CD4-positive, alpha-beta T cell treated with Interferon gamma for 1 hour (primary cell): ENCODE measurements at places on chromosomes 5 and 9.
A peak's percentile ranks its signal among the peaks of the same experiment; 100 is the strongest.

GRCh38 chr5:148393390-148393741 is 9.6 kb downstream of the FBXO38 start:
- DNase-seq: no peak

DNA sequence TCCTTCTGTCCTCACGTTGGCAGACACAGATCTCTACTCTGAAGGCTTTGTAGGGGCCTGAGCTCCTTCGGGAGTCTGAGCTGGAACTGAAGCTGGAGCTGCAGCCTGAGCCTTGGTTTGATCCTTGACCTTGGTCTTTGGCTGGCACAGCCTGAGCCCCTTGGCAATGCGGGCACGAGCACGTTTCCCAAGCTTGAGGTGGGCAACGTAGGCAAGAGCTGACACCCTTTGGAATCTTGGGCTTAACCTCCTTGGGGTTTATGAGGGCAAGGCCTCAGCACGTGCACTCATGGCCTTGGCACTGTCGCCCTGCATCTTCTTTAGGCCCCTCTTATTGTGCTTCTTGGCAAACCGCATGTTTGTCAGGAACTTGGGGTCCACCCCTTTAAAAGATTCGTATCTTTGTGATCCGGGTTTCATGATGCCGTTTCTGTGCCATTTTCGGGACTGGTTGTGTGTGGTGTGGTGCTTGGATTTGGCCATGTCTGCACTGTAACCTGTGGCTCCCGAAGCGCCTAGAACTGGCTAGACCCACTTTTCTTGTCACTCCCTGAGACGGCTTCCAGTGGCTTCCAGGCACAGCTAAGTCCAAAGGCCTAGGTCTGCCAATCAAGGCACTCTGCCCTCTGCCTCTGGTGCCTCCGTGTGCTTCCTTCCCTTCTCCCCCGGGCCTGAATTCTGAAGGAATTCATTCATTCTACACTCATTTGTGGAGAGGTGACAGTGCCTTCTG is 1.4 kb downstream of the SUSD1 start:
- no peak for DNase-seq

DNA sequence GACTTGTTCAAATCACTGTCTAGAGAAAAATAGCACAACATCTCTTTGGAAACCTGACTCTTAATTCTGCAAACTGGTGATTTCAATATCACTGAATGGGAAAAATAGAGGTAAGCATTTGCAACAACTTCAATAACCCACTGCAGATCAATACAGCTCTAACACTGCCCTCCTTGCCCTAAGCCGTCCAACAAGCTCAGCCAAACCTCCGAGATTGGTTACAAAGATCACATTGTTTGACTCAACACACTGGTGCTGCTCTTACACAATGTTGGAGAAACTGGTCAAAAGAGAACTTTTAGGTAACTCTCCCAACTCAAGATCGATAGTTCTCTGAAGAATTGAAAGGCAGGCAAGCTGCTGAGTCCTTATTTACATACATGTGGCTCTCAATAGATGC is 150.4 kb downstream of the SPOCK1 start:
- DNase-seq: no peak

GRCh38 chr9:138117101-138117750 is 239.6 kb downstream of the CACNA1B start:
- no peak for DNase-seq

DNA sequence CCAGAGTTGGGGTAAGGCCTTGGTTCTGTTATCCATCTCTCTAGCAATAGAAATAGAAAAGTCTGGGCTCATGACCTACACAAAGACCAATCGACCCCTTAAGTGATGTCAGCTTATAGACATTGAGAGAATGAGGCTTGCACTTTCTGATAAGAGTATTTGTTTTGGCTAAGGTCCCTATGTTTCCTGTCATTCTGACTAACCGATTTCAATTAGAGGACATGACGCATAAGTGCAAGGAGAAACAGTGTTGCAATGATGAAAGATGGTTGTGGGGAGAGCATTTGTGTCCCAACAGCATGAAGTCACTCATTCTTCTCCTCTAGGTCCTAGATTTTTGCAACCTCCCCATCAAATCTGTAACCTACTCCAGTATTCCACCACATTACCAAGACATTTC is 255.1 kb downstream of the MAT2B start:
- DNase-seq: no peak

DNA sequence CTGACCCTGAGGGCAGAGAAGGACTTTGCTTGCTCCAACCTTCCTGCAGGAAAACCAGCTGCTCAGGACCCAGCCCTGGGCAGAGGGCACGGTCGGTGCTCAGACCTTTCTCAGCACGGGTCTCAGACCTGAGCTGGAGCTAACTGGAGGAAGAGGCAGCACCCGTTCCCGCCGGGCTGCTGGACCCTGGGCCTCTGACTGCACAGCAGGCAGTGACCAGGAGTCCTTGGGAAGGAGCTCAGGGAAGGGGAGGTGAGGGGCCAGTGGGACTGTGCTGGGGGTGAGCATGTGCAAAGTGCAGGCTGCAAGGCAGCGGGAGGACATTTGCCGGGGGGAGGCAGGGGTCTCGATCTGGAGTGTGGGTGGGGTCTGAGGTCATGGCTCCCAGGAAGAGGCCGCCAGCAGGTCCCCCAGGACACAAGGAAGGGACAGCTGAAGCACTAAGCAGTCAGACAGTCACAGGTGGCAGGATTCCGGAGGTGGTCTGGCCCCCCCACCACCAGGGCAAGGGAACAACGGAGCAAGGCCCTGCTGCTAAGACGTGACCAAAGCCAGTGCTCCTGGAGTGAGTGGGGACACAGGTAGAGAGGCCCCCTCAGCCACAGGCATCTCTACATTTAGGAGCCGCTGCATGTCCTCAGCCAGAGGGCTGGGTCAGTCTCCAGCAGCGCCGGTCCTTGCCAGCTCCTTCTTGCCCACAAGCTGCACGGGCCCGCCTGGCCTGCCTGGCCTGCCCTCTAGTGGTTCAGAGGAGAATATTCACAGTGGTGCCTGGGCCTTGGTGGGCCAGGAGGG is 4.8 kb upstream of the DPM2 start:
- peak; percentile 47 for DNase-seq

DNA sequence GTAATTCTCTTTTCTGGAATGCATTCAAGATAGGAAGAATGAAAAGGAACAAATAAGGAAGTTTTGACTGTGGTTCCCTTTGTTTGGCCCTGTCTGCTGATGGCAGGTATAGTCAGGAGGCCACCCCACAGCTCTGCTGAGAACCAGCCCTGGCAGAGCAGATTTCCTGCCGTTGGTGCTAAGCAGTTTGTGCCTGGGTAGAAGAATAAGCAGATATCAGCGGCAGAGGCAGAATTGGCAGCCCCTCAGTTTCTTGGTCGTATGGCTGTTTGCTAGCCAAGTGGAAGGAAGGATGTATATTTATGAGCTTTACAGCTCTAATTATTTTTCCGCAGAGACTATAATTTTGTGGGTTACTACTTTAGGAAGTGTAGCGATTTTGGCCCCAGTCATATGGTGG is 310.2 kb upstream of the RFX3 start:
- DNase-seq: no peak

- DNase-seq: no peak
Observed at GRCh38 chr9:32867601-32868204, 84.4 kb downstream of the TMEM215 start.

DNA sequence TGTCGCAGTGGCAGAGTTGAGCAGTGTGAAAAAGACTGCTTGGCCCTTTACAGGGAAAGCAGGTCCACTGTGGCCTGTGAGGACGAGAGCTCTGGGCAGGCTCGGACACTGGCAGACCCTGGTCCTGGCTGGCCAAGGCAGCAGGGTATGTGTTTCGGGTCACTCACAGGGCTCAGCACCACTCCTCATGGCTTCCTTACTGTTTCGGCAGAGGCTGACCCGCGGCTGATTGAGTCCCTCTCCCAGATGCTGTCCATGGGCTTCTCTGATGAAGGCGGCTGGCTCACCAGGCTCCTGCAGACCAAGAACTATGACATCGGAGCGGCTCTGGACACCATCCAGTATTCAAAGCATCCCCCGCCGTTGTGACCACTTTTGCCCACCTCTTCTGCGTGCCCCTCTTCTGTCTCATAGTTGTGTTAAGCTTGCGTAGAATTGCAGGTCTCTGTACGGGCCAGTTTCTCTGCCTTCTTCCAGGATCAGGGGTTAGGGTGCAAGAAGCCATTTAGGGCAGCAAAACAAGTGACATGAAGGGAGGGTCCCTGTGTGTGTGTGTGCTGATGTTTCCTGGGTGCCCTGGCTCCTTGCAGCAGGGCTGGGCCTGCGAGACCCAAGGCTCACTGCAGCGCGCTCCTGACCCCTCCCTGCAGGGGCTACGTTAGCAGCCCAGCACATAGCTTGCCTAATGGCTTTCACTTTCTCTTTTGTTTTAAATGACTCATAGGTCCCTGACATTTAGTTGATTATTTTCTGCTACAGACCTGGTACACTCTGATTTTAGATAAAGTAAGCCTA is 15.7 kb downstream of the SQSTM1 start:
- DNase-seq: peak; percentile 60

DNA sequence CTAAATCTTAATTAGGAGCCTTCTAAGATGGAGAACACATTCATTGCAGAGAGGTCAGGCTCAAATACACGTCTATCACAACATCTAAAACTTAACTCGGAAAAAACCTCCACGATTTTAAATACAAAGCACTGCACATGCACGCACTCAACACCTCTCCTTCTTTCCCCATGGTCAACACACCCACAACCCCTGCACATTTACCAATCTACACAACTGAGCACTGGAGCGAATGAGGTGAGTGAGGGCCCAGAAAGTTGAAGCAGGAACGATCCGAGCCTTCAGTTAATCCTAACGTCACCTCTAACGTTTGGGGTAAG is 278 bp upstream of the NIPSNAP3A start:
- no peak for DNase-seq

DNA sequence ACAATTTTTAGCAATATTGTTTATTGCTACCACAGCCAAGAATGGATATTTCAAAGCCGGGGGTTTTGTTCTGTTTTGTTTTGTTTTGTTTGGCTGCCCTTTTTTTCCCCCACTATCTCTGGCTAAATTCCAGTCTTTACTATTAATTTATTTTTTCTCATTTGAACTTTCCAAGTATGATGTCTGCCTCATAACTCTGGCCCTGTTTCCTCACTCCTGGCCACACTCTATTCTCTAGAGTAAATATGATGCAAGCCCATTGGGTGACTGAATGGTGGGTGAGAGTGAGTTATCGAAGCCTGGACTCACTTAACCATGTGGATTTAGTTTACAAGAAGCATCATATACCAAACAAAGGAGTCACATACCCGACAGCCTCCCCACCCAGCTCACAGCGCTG is 41.9 kb downstream of the WDR36 start:
- no peak for DNase-seq

DNA sequence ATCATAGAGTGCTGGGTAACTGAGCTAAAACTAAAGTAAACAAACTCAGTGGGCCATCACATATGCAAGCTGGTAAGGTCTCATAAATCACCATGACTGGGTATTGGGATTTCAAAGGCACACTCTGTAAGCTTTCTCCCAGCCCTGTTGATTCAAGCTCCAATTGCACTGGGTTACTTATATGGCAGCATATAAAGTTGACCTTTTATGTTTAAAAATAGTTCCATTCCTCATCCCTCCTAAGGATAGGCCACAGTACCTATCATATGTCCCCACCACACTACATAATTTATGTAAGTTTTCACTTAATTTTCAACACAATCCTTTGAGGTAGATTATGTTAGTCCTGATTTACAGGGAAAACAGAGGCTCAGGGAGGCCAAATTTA is 438.4 kb downstream of the RAB3C start:
- DNase-seq: no peak

DNA sequence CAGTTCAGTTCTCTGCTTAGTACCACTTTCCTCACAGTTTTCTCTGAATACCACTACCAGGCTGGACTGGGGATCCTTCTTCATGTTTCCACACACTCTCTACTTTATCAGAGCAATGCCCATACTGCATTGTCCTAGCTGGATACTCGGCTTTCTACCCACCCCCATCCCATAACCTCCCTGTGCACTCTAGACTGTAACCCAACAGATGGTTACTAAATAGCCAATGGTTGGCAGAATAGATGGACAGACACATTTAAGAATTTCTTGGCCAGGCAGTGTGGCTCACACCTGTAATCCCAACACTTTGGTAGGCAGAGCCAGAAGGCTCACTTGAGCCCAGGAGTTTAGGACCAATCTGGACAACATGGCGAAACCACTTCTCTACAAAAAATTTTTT is 22.8 kb downstream of the CDK5RAP2 start:
- no peak for DNase-seq

DNA sequence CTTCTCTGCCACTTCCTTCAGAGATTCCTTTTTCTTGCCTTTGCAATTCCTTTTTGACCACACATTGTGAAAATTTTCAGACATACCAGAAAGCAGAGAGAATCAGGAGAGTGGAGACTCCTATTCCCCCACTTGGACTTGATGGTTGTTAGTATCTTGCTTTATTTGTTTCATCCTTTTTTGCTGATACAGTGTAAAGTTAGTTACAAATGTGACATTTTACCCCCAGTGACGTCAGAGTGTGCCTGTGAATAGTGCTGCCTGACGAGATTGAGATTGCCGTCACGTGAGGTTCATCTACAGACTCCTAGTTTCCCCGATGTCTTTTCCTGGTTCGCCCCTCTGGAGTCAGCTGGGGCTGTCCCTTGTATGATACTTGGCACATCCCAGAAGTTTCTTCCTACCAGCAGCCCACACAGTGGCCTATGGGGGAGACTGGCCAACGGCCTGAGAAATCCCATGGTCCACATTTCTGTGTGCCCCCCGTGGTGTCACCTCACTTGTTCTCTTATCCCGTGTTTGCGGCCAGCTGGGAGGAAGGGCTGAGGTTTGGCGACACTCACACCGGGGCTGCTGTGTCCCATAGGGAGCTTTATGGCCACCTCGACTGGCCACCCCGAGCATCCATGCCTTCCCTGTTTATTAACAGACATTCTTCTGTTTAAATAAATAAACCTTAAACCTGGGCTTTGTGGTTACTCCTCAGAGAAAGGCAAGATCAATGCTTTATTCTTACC is 48.2 kb upstream of the CACNA1B start:
- DNase-seq: no peak

DNA sequence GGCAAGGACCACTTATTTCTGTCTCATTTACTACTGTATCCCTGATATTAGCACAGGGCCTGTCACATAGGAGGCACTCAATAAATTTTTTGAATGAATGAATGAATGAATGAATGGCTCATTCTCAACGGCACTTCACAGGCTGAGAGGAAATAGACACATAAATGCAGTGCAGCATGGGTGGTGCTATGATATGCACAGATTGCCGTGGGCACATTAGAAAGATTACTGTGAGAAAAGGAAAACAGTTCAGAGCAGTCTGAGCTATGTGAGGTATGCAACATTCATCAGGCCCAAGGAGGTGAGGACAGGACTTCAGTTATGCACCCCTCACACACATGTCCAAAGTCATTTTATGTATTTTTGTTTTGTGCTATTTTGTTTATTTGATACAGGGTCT is 6.4 kb upstream of the NOL6 start:
- DNase-seq: no peak

GRCh38 chr9:124032247-124032646 is 20.7 kb downstream of the LHX2 start:
- no peak for DNase-seq

GRCh38 chr9:137276473-137277328 is 825 bp upstream of the TOR4A start:
- DNase-seq: no peak
